ENCODE measurements at places on chromosomes 7 and 10. TPM values are rescaled to one million over a fixed set of nuclear protein-coding genes. Genes with fewer than 3 reads are reported as not detected.

PAX4 gene
- not detected for total RNA-seq

SOSTDC1 gene
- not detected for total RNA-seq

DNA sequence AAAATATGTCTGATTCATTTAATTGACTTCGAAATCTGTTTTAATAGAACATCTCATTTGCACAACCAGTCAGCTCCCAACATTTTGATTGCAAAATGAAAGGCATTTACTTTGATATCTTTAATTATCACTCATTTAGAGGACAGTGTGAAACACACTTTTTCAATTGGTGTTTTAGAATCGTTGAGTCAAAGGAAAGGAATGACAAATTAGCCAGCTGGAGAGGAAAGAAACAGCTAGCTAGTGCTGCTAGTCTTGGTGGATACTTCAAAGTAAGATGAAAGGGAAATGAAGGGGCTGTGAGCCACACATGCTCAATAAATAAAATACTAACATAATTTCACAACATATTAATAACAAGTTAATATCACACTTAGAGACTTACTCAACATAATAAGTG, 570.2 kb downstream of the PHTF2 start:
- no peak for DNase-seq

DNA sequence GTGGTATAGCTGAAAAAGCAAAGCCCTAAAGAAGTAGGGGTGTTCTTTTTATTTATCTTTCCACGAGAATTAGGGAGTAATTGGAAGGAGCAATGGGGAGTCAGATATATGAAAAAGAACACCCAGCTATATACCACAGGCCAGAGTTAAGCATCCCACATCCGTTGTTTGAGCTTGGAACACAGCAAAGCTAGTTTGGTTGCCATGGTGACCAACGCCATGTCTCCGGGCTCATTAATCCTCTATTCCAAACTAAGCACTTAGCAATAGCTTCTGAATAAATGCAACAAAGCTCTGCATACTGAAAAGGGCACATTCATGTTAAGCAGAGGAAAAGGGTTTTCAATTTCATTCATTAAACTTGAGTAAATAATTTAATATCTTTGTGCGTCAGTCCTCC, 23.5 kb downstream of the ASB4 start:
- peak; percentile 78 for DNase-seq

GRCh38 chr10:14695847-14696480, 78.7 kb downstream of the FAM107B start:
- DNase-seq, result no peak

EFCAB10 gene
- 2.5 TPM for total RNA-seq

ZNF277 gene
- total RNA-seq, result 35.0 TPM

- no peak for DNase-seq
Observed at GRCh38 chr7:76086070-76086469, 38.2 kb downstream of the MDH2 start.

DNA sequence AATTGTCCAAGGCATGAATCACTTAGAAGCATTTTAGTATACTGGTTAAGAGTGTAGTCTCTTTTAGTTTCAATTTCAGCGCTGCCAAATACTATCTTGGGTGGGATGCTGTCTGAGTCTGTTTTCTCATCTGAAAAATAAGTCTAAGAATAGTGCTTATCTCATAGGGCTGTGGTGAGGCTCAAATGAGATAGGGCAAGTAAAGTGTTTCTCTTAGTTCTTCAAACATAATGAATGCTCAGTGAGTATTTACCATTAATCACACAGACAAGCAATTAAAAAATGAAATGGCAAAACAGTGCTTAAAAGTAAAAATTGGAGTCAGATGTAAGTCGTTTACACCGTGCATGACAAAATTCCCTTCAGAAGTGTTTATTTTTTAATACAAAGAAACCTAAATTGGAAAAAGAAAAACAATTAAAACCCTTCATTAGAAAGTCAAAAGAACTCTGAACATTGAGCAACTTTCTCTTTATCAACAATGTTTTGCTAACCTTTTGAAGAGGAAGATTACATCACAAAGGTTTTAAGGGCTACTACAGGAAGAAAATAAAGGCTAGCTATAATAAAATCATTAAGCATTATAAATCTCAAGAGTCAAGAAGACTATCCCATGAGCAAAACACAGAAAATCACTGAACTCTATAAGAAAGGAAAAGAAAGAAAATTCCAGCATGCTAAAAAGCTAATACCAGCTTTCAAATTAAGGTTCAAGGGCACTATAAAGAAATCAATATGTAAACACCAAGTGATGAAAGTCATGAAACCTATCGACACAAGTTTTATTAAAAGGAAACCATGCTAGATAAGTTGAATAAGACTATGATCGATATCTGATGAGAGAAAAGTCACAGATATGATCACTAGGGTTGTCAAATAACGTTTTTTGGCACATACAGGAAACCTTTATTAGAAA, 45.6 kb upstream of the C1GALT1 start:
- no peak for DNase-seq

AGMO gene
- 0.04 TPM for total RNA-seq

DNA sequence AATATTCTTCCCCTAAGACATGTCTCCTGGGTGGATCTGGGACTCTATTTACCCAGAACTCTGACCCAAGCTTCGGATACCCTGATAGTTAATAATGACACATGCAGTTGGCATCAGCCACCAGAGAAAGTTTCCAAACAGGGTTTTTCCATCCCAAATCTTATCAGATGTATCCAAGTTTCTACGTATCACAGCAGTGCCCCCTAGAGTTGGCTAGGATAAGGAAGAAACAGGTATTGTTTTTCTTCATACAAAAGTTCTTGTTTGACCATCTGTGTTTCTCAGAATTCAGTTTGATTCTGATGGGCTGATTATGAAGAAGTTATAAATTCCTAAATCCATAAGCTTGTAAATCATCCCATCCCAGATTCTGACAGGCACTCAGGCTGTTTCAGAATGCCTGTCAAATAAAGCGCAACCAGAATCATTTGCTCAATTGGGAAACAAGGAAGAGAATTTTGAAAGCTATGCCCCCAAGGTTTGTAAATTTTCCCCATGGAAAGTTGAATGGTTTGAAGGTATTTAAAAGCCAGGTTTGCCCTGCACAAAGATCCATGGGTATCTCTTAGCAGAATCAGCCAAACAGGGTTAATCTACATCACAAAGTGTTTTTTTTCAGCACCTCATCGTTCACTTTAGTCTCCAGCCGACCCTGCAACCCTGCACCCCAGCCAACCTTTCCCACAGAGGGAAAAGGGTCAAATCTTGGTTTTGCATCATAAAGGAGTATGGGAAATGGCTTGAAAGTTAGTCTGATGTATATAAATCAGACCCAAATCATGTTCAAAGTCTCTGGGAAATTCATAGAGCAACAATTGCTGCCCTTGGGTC, 47.4 kb downstream of the NRAP start:
- DNase-seq, result no peak

Measured in kidney epithelial cell (primary cell).